ENCODE measurements at places on chromosomes 6 and 20. TPM values are rescaled to one million over a fixed set of nuclear protein-coding genes. Genes with fewer than 3 reads are reported as not detected.

Gene VWA7
- total RNA-seq: 3.8 TPM

Gene TMEM217
- 2.4 TPM for total RNA-seq

Gene PBOV1
- not detected for total RNA-seq

Gene SLC26A8
- not detected for total RNA-seq

Gene PGC
- total RNA-seq: not detected

Gene CFB
- not detected for total RNA-seq

Gene MUCL3
- total RNA-seq: not detected

Gene MAPK13
- total RNA-seq: 0.43 TPM

Gene FAXC
- total RNA-seq: 3.6 TPM

Gene FAM83D
- total RNA-seq: 6.5 TPM

Gene COL9A1
- total RNA-seq: not detected

Gene AKAP12
- 4.4 TPM for total RNA-seq

Gene SNRPB
- total RNA-seq: 255 TPM

Gene DDX43
- 1.6 TPM for total RNA-seq
